NCI-H345 (cell line): ENCODE measurements at places on chromosomes 1 and 21.

GRCh38 chr1:28323720-28324119, 5.1 kb upstream of the MED18 start:
- no peak for DNase-seq

- peak; percentile 90 for DNase-seq
Observed at GRCh38 chr1:27365372-27366112, 1.2 kb downstream of the MAP3K6 start.

DNA sequence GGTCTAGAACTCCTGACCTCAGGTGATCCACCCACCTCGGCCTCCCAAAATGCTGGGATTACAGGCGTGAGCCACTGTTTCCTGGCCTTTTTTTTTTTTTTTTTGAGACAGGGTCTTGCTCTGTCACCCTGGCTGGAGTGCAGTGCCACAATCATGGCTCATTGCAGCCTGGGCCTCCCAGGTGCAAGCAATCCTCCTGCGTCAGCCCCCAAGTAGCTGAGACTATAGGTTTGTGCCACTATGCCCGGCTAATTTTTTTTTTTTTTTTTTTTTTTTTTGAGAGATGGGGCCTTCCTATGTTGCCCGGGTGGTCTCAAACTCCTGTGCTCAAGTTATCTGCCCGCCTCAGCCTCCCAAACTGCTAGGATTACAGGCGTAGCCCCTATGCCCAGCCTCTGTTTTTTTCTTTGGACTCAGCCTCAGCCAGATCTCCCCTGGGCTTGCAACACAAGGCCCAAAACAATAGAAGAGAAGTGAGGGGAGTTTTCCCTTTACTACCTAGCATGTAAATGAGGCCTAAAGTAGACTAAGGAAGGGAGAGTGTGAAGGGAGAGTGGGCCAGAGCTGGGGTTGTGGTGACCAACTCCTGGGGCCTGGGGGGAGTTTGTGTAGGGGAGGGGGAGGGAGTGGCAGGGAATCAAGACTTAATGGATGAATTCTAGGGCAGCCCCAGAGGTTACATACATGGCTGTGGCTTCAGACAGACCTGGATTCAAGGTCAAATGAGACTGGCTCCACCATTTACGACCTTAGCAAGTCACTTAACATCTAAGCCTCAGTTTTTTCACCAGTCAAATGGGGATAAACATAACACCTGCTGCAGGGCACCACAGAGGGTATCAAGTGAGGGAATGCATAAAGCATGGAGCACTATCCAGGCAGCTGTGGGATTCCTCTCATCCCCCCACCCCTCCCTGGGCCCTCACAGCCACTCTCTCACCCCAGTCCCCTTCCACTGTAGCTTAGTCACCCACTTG, 1.6 kb upstream of the CD52 start:
- no peak for DNase-seq

DNA sequence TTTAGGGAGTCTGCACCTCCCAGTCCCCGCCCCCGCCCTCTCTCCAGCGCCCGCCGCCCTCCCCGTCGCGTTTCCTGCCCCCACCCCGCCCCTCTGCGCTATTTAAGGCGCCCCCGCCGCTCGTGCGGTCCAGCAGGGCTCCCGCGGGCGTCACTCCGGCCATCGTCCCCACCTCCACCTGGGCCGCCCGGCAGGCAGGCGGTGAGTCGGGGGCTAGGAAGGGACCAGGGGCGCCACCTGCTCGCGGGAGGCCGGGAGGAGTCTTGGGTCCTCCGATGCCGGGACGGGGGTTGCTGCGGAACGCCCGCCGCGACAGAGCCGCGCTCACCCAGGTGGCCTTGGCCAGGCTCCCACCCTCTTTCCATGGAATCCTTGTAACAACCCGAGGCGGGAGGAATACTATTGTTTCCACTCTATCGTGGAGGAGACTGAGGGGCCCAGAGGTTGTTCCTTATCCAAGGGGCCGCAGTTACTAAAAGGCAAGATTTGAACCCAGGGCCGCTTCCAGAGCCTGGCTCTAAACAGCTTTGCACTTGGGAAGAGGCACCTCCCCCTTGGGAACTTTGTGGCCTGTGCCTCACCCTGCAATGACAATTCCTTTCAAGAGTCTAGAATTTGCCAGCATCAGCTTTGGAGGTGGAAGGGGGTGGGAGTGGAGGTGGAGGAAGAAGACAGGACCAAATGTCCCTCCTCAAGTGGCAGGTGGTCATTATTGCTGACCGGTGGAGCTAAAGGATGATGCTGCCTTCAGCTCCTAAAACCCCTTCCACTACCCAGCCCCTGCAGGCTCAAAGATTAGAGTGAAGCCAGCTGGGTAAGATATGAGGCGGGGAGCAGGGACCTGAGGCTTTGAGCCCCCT, at the start of gene GJA4:
GJA4 (plus strand) TSS at position 132 of the 860 bp plus-strand sequence. CDS start 1,215 bp downstream, outside the sequence.
- no peak for DNase-seq

DNA sequence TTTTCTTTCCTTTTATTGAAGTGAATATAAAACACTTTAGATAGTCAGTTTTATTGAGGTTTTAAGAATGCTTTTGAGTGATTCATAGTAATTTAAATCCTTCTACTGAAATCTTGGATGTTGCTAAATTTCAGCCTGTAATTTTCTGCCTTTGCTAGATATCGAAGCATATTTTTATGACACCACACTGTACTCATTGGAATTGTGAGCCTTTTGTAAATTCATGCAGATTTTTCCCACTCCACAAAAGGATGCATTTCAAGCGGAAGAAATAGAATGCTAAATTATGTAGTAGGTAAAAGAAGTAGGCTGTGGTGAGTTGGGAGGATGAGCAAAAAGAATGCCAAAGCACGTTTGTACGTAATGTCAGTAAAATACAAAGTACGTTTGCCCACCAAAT, 13.8 kb downstream of the SNX7 start:
- no peak for DNase-seq
